ENCODE measurements at places on chromosomes 7 and 10.

DNA sequence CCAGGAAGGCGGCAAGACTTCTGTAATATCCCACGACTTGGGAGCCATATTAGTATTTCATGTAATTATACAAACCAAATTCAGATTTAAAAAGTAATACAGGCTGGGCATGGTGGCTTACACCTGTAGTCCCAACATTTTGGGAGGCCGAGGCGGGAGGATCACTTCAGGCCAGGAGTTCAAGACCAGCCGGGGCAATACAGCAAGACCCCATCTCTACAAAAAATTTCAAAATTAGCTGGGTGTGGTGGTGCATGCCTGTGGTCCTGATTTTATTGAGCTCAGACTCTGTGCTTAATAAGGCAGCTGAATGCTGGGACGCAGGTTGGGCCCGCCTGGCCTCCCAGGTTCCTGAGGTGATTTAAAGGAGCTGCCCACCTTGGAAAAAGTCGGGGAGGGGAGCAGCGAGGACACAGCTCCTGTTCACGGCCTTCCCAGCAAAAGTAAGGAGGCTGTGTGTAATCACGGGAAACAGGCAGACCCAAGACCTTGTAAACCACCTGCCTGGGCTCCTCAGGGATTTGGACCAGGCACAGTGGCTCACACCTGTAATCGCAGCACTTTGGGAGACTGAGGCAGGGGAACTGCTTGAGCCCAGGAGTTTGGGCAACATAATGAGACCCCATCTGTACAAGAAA lies 93.0 kb upstream of the DNAAF5 start:
- H3K27me3 ChIP-seq, result peaks cover 2% of the 10 kb centered on the region
- DNase-seq, result no peak
- H3K27ac ChIP-seq, result no peak overlapping the region
- peaks cover 3% of the 10 kb centered on the region for H3K4me1 ChIP-seq

DNA sequence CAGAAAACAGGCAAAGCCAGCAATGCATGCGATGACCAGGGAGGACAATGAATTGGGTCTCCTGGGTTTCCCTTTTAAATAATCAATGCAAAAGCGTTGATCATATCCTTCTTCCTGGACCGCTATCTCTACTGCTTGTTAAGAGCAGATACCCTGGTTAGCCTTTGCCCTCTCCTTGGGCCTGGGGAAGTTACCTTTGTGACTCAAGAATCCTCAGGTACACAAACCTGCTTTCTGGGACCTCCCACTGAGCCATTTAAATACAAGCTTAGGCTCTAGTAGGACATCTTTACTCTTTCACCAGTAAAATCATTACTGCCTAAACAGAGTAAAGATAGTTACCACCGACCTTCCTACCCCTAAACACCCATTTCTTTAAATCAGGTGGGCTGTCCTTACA lies 173.9 kb downstream of the WNT2 start:
- no peak for DNase-seq
- no peaks in the 10 kb centered on the region for H3K27me3 ChIP-seq
- no peaks in the 10 kb centered on the region for H3K4me1 ChIP-seq
- H3K4me3 ChIP-seq, result no peak overlapping the region
- peaks cover 6% of the 10 kb centered on the region for H3K36me3 ChIP-seq
- H3K27ac ChIP-seq, result no peak overlapping the region

GRCh38 chr10:21340331-21340730 lies 185.2 kb downstream of the SKIDA1 start:
- H3K4me1 ChIP-seq, result no peaks in the 10 kb centered on the region
- H3K36me3 ChIP-seq, result no peaks in the 10 kb centered on the region
- DNase-seq, result no peak

GRCh38 chr7:107201795-107202450 lies 33.1 kb downstream of the HBP1 start:
- H3K4me3 ChIP-seq, result no peak overlapping the region
- DNase-seq, result peak; percentile 19

DNA sequence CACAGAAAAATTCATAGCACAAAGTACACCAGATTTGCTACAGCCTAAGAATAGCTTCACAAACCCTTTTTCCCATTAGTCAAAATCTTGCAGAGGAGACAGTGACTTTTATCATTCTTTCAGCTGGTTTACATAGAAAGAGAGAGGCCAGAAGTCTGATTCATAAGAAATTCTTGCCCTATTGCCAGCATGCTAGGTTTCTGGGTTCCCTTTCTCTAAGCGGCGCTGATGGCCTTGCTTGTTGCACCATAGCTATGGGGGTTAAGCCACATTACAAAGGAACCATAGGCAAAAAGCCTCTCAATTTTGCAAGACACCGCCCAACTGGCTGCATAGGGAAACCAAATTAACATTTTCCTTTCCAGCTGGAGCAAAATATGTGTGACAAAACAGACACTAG lies 87.4 kb downstream of the ZNF467 start:
- H3K27ac ChIP-seq, result no peak overlapping the region
- H3K4me1 ChIP-seq, result no peaks in the 10 kb centered on the region

DNA sequence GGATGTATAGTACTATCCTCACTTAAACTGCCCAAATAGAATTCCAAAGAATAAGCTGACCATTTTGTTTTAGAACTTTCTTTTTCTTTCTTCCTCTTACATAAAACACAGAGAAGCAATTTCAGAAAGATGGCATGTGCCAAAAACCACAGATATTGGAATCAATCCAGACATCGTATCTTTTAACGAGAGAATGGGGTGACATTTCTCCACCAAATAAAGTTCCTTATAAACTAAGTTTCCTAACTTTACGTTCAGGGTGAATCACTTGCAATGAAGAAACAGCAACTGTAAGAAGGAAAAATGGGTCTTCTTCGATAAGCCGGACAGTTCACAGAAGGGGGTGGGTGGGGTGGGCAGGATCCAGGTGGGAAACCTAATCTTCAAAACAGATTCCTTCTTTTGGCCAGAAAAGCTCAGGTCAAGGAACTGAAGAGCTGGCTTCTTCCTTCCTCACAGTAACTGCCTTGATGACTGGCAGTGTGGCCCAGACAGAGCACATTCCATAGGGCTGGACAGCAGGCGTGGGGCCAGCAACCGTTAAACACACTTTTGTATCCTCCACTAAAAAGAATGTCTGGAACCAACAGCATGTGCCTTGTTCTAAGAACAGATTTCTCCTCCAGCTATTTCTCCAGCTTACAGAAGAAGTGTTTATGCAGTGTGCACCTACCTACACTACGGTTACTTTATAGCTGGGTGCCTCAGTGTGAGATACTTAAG lies 31.5 kb downstream of the CREB3L2 start:
- H3K36me3 ChIP-seq, result no peaks in the 10 kb centered on the region
- H3K27ac ChIP-seq, result no peak overlapping the region
- peaks cover 20% of the 10 kb centered on the region for H3K4me1 ChIP-seq
- H3K4me3 ChIP-seq, result no peak overlapping the region
- DNase-seq, result no peak
